ENCODE measurements at places on chromosomes 2 and 18.

DNA sequence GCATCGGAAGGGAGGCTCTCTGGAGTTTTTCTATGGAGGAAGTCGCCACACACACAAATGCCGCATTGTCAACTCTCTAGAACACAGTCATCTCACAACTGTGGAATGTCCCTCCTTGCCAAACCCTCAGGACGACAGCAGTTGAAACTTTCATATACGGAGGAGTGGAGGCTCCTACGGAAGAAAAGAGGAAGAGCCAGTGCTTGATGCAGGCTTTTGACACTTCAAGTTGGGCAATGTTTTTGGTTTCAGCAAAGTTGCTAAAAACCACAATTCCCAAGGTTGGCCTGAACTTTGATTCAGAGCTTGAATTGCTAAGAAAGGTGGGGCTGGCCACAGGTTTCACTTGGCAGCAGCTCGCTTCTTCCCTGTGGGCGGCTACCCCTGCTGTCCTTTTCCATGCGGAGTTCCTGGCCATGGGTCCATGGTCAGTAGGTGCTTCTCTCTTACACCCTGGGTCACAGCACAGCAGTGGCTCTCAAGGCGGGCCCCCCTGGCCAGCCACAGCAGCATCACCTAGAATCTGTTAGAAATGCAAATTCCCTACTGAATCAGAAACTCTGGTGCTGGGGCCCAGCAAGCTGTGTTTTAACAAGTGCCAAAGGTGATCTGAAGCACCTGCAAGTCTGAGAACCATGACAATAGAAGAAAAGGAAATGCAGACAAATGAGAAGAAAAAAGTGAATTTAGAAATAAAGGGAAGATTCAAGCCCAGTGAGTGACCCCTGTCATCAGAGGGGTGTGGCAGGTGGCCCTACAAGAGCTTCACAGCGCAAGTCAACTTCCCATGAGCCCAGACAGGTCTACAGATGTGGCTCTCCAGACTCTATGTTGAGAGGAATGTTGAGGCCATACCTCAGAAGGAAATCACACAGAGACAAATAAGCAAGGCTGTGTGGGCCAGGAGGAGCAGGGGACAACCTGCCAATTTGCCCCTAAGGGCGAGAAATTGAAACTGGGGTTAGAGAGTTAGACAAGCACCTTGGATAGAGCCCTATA lies 856.4 kb downstream of the RNF144A start:
- no peaks in the 10 kb centered on the region for H3K36me3 ChIP-seq
- no peak overlapping the region for H3K4me3 ChIP-seq
- no peak overlapping the region for H3K27ac ChIP-seq
- H3K4me1 ChIP-seq: peaks cover 17% of the 10 kb centered on the region
- H3K27me3 ChIP-seq: no peaks in the 10 kb centered on the region
- DNase-seq: no peak

GRCh38 chr2:206045251-206045650 lies 40.7 kb downstream of the INO80D start:
- no peak overlapping the region for H3K4me3 ChIP-seq
- H3K27me3 ChIP-seq: no peaks in the 10 kb centered on the region
- DNase-seq: no peak
- H3K4me1 ChIP-seq: no peaks in the 10 kb centered on the region
- H3K36me3 ChIP-seq: peaks cover 7% of the 10 kb centered on the region
- H3K27ac ChIP-seq: no peak overlapping the region

- H3K4me3 ChIP-seq: no peak overlapping the region
- H3K27ac ChIP-seq: no peak overlapping the region
- H3K27me3 ChIP-seq: no peaks in the 10 kb centered on the region
- DNase-seq: no peak
- H3K4me1 ChIP-seq: no peaks in the 10 kb centered on the region
- no peaks in the 10 kb centered on the region for H3K36me3 ChIP-seq
Observed at GRCh38 chr2:40034801-40035200, 255.7 kb upstream of the THUMPD2 start.

DNA sequence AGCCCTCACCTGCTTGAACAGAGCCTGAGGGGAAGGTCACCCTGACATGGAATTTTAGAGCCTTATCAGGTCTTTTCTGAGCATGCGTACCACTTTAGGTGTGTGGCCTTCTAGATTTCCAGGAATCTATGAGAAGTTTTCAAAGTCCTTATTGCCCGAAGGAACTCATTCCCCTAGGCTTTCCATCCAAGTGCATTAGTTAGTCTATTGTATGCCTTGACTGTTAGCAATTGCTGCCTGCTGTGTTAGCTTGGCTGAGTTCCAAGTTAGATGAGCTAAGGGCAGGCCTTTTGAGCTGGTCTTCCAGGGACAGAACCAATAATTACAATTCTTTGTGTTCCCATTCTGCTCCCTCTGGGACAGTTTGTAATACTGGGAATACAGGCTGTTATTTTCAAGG lies 30.8 kb upstream of the PUM2 start:
- H3K27me3 ChIP-seq: no peaks in the 10 kb centered on the region
- no peak for DNase-seq
- H3K27ac ChIP-seq: no peak overlapping the region
- no peaks in the 10 kb centered on the region for H3K36me3 ChIP-seq
- no peaks in the 10 kb centered on the region for H3K4me1 ChIP-seq
- H3K4me3 ChIP-seq: no peak overlapping the region

All from CD4-positive, alpha-beta memory T cell (primary cell).